ENCODE measurements at places on chromosomes 6 and 20.
A peak's percentile ranks its signal among the peaks of the same experiment; 100 is the strongest.

DNA sequence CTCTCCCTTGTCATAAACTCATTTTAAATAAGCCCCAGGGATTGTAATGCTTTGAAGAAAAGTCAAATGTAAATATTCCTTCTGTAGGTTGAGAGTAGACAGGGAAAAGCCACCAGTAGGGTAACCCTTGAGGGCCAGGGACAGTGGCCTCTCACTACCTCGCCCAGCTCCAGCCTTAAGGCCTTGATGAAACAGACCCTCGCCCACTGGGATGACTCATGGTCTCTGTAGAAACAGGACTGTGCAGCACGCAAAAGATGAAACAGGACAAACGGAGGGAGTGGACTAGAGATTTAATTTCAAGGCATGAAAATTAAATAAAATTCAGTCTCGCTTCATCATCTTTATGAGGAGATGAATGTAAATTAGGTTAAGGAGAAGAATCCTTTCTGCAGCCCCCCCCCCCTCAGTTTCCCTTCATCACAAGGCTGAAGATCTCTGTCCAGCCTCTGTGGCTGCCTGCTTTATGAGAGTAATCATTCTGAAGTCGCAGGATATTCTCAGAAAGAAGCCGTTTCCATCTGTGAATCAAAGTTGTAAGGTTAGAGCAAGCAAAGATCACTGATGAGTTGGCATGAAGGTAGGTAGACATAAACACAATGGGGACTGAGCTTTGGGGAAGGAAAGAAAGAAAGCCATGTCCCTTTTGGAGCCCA, 60.4 kb downstream of the TMEM200A start:
- DNase-seq: no peak

GRCh38 chr20:57493091-57493615, 31.8 kb downstream of the CTCFL start:
- DNase-seq: no peak

DNA sequence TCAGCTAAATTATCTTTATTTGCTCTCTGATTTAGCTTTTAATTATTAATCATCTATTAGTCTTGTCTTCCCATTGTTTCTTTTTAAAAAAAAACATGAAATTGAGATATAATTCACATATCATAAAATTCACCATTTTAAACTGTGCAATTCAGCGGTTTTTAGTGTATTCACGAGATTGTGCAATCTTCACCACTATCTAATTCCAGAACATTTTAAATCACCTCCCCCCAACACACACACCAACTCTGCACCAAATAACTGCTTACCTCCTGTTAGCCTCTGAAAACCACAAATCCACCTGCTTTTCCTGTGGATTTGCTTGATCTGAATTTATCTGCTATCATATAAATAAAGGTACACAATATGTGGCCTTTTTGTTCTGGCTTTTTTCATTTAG, 8.8 kb upstream of the ABRACL start:
- no peak for DNase-seq

DNA sequence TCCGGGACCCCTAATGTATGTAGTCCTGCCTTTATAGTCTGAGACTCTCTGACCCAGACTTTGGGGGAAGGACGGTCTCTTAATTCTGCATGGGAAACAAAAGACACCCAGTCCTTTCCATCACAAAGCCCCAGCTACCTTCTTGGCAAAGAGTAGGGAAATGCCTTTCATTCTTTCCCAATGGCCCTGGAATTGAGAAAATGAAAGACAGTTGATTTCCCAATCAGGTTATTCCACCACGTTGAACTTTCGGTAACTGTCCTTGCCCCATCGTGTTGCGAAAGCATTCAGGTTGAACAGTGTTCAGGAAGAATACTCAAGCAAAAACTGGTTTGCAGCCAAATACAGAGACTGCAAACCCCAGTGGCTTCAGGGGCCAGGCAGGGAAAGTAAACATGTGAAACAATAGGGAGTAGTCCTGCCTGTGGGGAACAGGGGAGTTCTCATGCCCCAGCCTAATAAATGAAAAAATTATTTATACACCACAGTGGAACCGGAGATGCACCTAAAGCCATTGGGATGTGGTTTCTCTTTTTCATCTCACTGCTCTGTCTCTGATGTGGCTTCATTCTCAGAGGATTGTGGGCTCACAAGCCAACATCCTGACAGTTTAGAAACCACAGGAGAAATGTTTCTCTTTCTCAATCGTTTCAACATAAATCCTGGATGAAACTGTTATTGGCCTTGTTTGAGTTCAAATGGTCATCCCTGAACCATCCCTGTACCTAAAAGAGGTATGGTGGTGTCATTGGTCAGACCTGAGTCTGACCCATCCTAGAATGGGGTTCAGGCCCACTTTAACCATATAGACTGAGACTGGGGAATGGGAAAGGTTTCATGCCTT, 44.2 kb upstream of the SLC9A8 start:
- no peak for DNase-seq

DNA sequence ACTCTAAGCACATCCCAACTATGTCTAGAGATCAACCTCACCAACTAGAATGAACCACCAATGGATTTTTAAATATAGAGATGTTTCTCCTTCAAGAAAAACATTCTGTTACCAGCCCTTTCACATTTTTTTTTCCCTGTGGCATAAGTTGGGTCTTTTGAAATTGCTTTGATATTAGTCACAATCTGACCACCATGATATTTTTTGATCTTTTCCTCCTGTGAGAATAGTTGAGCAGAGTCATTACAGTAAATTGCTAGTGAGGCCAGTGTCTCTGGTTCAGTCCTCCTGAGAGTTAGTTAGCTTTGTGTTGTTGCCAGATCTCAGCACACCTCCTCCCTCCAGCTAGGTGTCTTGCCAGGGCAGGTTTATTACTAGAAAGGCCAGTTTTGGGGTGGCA, 79.7 kb upstream of the MYLIP start:
- DNase-seq: no peak

GRCh38 chr6:19663479-19663878, 173.7 kb upstream of the ID4 start:
- DNase-seq: no peak

DNA sequence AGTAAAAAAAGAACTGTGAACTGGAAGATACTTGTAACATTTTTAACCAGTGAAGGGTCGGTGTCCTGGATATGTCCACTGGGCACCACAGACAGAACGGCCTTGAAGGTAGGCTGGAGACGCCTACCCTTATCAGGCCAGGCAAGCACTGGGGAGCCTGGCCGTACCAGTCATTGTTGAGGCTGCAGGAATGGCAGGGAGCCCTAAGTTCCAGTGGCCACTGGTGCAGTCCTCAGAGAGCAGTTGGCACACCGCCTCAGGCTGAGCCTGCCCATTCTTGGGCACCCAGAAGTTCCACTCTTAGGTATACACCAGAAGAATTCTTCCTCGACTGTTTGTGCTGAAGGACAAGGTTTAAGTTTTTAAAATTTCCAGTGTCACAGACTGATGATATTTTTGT, 20.5 kb downstream of the DNAJC5 start:
- peak; percentile 76 for DNase-seq

DNA sequence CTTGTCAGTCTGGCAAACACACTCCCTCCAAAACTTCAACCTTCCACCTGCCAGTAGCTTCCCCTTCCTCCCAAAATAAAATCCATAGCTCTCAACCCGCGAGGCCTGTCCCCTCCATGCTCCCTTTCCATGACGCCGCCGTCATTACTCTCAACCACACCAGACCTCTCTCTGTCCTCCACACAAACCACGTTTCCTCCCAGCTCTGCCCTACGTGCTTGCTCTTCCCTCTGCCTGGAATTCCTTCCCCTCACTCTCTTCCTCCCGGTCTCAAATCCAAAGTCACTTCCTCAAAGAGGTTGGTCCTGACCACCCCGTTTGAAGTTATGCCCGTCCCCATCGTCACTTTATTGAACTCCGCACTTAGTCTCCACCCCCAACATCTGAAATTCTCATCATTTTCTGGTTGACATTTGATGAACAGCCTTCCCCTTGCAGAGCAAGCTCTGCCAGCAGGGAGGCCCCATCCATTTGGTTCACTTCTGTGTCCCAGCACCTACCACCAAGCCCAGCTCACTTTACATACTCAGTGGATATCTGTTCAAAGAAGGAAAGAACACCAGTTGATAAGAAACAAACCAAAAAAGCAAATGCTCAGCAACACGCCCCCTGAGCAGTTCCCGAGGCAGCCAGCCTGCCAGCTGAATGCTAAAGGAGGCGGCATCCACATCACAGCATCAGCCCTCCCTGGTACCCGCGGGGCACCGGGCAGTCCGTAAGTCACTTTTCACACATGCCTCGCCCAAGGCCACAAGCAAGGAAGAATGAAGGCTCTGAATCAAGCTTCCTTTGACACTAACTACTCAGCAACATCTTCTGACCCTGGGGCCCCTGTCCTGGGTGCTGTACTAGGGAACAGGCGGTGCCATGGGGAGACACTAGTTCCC, 125.0 kb downstream of the NFATC2 start:
- DNase-seq: no peak

- DNase-seq: no peak
Measured at GRCh38 chr20:54596651-54597050, 121.3 kb downstream of the DOK5 start.

- DNase-seq: no peak
Measured at GRCh38 chr6:170178561-170179477, 112.1 kb downstream of the DLL1 start.

DNA sequence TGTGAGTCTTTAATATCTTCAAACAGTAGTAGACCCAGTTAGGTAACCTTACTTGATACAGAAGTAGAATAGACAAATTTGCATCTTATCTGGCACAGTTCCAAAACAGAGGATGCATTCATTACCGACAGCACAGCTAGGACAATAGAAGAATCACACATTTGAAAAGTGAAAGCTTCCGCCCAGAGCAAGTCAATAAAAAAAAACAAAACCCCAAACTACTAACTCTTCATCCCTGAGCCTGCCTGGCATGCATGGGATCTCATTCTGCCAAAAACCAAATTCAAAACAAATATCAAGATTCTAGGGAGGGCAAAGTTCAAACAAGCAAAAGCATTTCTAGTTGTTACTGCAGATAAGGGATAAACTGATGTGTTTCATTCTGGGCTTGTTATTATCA, 235.4 kb downstream of the BTBD9 start:
- no peak for DNase-seq

DNA sequence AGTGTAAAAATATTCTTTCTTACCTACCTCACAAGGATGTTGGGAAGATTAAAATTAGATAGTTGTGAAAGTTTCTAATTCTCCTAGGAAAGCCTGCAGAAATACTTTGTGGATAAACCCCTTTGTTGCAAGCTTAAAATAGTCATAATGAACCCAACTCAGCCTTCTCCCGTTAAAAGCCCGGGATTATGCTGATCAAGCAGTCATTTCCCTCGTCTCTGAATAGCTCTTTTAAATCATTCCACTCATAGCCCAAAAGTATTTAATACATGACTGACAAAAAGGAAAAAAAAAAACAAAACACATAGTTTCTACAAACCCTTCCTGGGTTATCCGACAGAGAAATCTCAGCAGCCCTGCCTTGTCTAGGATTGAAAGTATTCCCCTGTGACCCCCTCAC, 10.9 kb upstream of the METTL24 start:
- DNase-seq: no peak

DNA sequence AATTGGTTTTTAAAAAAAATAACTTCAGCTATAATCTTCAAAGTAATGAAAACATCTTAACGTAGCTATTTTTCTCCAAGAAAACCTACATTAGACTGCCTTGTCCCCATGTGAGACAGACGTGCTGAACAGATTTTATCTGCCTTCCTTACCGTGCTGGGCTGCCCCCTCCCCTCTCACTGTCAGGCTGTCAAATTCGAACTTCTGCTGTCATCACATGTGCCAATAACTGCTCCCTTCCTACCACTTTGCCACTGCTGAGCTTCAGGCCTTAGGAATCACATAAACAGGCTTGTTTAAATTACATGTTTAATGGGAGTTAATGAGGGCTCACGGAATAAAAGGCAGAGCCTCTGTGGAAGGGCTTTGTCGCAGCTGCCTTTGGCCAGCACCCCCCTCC, 77.0 kb upstream of the NHSL1 start:
- no peak for DNase-seq

DNA sequence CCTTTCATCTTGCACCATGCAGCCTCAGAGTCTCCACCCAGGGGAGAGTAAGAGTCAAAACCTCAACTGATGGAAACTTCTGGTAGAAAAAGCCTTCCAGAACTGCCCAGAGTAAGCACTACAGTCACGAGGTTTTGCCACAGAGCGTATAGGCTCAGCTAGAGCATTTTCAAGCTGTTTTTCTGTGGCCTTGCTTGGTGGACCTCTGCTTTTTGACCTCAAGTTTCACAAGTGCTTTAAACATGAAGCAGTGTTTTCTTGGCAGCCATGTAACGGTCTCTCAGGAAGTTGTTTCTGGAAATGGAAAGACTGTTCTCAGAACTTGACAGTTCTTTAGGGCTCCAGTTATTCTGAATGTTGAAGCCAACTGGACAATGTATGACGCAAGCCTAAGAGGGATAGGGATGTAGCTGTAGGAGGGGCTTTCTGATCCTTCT, 146.5 kb downstream of the ZDHHC14 start:
- DNase-seq: no peak

GRCh38 chr6:128518434-128519131, 1.8 kb downstream of the PTPRK start:
- DNase-seq: no peak

DNA sequence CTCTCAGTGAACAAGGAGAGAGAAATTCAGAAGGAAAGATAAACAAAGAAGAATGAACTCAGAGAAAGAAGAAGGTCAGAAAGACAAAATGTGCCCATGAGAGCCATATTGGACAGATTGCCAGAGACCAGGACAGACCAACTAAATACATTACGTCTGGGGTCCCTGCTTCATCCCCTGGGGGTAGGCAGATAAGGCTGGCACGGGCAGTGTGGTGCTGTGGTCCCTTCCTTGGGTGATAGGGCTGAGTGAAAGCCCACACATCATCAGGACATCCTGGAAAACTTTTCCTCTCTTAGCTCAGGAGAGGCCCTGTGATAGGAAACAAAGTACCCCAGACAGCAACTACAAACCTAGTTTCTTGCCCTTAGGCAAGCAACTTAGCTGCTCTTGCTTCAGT, 13.2 kb upstream of the ARMC12 start:
- DNase-seq: no peak

- DNase-seq: no peak
Measured at GRCh38 chr6:98094696-98095095, 739.7 kb upstream of the POU3F2 start.

GRCh38 chr6:36920049-36920448, 34.3 kb downstream of the C6orf89 start:
- DNase-seq: no peak

- DNase-seq: no peak
Measured at GRCh38 chr6:55992546-55992945, 117.2 kb upstream of the BMP5 start.

- DNase-seq: no peak
Measured at GRCh38 chr20:35828434-35828833, 56.6 kb downstream of the PHF20 start.

GRCh38 chr6:106027758-106028157, 58.4 kb upstream of the PRDM1 start:
- DNase-seq: no peak

- DNase-seq: no peak
Measured at GRCh38 chr6:109336221-109336961, 45.9 kb downstream of the CD164 start.

GRCh38 chr20:33945391-33946081, 48.2 kb upstream of the RALY start:
- peak; percentile 64 for DNase-seq

- DNase-seq: no peak
Measured at GRCh38 chr6:113754291-113754690, 102.9 kb upstream of the MARCKS start.

Measured in hypothalamus (tissue), 51 donors.